ENCODE measurements at places on chromosomes 16 and 17.
A peak's percentile ranks its signal among the peaks of the same experiment; 100 is the strongest.

DNA sequence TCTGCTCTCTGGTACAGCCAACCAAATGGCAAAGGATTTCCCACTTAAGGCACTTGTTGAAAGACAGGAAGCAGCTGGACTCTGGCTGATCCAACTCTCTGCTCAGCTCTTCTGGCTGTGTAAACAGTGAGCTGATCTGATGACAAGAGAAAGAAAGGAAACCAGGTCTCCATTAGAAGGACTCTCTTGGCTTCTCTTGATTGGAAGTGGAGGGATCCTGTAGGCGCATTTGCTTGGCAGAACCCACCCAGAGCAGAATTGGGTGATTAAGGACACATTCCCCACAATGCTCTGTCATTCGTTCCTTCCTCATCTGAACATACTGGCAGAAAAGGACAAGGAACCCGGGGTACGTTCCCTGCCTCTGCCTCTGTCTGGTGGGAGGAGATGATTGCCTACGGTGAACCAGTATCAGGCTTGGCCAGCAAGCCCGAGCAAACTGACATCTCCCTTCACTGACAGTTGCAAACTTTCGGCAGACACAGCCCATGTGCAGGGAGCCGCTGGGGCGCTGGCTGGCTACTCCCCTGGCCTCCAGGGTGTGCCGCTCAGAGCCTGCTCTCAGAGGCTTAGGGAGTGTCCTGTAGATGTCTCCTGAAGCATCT lies 29.1 kb downstream of the LDHD start:
- DNase-seq = no peak

GRCh38 chr16:85709766-85710585 lies 21.2 kb upstream of the GINS2 start:
- DNase-seq = peak; percentile 78

DNA sequence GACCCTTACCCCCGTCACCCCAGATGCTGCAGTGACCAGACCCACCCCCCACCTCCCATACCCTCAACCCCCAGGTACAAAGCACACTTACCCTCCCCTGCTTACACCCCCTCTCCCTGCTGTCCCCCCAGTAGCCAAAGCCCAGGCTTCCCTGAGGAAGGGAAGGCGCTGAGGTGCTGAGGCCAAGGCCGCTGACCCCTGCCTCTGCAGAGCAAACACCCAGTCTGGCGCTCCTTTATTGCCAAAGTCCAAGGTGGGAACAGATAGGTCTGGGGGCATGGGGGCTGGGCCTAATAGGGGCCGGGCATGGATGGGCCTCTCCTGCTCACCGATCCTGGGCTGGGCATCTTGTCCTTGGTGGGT lies 683 bp downstream of the LCAT start:
- no peak for DNase-seq

GRCh38 chr17:19248928-19249574 lies 11.9 kb downstream of the EPN2 start:
- DNase-seq = no peak

DNA sequence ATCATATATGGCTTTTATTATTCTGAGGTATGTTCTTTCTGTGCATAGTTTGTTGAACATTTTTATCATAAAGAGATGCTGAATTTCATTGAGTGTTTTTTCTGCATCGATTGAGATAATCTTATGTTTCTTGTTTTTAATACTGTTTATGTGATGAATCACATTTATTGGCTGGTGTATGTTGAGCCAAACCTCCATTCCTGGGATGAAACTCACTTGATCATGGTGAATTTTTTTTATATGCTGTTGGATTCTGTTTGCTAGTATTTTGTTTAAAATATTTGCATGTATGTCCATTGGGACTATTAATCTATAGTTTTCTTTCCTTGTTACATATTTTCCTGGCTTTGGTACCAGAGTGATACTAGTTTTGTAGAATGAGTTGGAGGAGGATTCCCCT lies 500.2 kb downstream of the CDH11 start:
- DNase-seq = no peak

DNA sequence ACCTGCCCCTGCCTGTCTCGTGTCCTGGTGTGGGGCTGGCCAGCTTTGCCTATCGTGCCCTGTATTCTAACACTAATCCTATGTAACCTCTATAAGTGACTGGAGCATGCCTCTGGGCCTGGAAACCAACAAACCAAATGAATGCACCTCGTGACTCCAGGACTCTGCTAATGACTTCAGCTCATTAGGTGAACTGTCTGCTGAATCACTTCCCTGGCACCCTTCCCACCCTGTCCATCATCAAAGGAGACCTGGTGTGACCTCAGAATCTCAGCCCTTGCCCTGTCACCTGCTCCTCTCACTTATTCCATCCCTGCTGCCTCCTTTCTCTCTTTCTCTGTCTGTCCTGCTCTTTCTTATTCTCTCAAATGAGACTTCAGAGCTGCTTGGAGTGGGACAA lies 322.4 kb downstream of the CBLN1 start:
- no peak for DNase-seq

- DNase-seq = no peak
These were observed 32.6 kb downstream of the ZNF469 start for GRCh38 chr16:88415381-88415705.

DNA sequence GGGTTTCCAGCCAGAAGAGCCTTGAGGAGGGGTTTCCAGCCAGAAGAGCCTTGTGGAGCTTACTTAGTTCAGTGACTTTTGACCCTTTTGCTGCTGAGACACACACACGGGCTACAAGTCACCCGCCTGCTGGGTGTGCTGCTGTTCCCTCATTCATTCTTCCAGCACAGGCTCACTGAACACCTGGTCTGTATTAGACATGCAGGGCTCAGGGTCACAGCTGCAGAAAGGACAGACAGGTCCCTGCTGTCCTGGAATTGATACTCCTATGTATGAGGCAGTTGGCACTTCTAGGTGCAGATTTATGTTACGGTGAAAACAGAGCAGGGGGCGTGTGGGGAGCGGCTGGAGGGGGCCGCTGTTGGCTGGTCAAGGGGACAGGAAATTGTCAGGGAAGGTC lies 6.8 kb downstream of the CACNG4 start:
- DNase-seq = no peak

DNA sequence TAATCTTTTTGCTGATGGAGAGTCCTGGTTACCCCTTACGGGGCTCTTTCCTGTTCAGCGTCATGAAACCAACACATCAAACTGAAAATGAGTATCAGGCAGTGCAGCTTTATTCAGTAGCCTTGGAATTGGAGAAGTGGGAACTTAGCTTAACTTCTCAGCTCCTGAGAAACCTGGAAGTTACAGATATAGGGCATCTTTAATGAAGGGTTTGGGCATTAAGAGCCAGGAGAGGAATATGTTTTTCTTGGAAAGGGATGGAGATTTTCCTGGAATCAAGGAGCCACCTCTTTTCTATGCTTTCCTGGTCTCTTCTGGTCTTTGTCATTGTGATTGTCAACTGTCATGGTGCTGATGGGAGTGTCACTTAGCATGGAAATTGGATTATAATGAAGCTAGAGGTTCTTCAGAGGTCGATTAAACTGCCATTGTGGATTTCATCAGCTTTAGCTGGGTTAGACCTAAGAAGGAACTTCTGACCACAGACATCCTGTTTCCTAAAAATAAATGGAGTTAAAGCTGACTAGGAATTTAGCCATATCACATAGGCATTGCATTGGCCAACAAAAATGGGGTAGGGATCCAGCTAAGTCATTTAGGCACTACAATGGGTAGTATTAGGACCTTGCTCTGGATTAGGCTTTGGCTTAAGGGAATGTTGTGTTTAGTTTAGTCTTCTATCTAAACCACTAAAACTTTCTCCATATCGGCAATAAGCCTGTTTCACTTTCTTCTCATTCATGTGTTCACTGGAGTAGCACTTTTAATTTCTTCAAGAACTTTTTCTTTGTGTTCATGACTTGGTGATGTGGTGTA lies 186.4 kb downstream of the BCAS3 start:
- no peak for DNase-seq

Measured in H7 (cell line).